ENCODE measurements at places on chromosomes 3 and 15.

DNA sequence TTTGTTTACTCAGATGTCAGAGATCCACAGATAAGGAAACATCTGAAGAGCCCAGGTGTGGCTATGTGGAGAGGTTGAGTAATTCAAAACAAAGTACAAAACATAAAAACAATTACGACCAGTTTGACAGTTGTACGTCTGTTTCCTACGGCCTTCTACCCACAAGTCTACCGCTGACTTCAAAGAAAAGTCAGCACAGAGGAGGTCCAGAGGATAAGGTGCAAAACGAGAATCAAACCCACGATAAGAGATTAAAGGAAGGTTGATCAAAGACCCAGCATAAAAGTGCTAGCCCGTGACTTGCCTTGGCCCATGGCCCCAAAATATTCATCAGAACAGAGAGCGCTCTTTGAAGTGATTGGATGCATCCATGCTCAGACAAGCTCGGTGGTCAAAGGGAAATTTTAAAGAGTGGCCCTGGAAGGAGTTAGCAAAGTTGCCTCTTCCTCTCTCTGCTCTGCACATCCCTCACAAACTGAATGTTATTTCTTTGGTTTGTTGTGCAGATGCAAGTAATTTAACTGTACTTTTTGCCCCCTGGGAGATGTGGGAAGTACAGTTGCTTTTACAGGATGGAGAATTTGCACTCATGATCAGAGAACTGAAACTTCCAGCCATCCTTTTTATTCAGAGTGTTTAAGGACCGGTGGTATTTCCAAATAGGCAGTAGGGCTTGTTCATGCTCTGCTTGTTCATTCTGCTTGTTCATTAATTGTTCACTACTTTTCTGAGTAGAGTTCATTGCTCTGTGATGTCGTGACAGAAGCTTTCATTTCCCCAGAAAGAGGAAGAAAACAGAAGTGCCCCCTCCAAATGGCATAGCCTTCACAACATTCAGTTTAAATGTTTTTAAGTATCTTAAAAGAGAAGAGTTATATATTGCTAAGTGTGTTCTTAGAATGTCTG lies 31.1 kb downstream of the MME start:
- DNase-seq: no peak

DNA sequence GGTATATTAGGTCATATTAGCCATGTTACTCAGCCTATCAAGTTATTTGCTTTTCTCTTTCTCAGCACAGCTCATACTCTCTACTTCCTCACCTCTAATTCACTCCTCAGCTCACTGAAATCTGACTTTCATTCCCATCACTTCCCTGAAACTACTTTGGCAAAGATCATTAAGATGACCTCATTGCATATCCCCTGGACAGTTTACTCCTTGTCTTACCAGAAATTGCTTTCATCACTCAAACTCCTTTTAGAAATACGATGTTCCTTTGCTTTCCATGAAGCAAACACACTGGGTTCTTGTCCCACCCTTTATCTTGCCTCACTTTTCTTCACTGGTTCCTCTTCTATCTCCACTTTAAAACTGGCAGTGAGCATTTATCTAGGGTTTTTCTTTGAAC lies 354.4 kb downstream of the TUSC7 start:
- no peak for DNase-seq

GRCh38 chr3:71490692-71491091 lies 92.8 kb downstream of the FOXP1 start:
- no peak for DNase-seq

DNA sequence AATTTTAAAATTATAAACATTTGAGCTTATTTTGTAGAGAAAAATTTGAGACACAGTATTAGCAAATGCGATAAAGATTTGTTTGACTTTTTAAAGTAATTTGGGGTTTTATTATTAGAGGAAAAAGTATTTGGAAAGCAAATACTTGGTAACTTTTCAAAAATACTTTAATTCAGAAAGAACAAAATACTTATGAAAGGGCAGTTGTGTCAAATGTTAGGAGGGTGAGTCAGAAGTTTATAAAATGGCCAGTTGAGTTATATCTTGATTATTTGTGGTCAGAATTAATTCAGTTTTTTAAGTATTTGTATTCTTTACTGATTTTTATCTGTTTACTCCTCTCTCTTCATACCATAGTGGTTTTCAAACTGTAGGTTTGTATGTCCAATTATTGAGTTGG lies 12.1 kb downstream of the LACTB start:
- no peak for DNase-seq

- DNase-seq: no peak
Measured at GRCh38 chr3:80668100-80668499, 900.3 kb upstream of the ROBO1 start.
